ENCODE measurements at places on chromosomes 1 and 21. TPM values are rescaled to one million over a fixed set of nuclear protein-coding genes. Genes with fewer than 3 reads are reported as not detected.

The APOBEC4 gene
- total RNA-seq, result not detected

The C1orf115 gene
- total RNA-seq, result 5.2 TPM

The SYDE2 gene
- total RNA-seq, result 3.1 TPM

The SPRR1B gene
- total RNA-seq, result not detected

The SPATA45 gene
- total RNA-seq, result not detected

The TAL1 gene
- not detected for total RNA-seq

Measured in epithelial cell of alveolus of lung (primary cell).